ENCODE measurements at places on chromosomes 3 and 15.
A peak's percentile ranks its signal among the peaks of the same experiment; 100 is the strongest.

- no peak for DNase-seq
Observed at GRCh38 chr3:110341047-110341446, 730.6 kb upstream of the NECTIN3 start.

DNA sequence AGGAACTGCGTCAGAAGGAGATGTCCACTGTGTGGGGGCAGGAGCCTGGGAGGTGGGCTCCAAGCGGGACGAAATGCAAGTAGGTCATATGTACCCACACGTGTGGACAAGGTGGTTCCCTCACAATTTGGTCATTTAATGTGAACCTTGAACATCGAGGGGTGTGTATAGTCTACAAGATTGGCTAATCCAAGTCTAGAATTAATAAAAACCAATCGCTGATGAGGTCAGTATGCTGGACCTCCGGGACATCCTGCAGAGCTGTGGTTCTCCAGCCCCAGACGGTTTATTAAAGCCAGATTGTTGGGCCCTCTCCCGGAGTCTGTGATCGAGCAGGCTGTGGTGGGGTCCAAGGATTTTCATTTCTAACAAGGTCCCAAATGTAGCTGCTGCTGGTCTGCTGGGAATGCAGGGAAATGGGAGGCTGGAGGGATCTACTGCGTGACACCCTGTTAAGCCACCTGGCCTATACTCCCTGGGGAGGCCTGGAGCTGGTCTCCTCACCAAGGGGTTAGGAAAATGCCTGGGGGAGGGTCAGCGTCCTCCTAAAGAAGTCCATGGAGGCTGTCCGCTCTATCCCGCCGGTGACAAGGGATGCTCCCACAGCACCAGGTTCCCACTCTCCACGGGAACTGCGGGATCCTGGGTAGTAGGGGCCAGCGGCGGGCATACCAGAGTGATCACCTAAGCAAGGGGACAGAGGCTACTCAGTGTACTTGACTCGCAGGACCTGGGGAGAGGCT is 25.1 kb downstream of the PCSK6 start:
- no peak for DNase-seq

GRCh38 chr3:117063930-117064329 is 354.4 kb downstream of the TUSC7 start:
- no peak for DNase-seq

DNA sequence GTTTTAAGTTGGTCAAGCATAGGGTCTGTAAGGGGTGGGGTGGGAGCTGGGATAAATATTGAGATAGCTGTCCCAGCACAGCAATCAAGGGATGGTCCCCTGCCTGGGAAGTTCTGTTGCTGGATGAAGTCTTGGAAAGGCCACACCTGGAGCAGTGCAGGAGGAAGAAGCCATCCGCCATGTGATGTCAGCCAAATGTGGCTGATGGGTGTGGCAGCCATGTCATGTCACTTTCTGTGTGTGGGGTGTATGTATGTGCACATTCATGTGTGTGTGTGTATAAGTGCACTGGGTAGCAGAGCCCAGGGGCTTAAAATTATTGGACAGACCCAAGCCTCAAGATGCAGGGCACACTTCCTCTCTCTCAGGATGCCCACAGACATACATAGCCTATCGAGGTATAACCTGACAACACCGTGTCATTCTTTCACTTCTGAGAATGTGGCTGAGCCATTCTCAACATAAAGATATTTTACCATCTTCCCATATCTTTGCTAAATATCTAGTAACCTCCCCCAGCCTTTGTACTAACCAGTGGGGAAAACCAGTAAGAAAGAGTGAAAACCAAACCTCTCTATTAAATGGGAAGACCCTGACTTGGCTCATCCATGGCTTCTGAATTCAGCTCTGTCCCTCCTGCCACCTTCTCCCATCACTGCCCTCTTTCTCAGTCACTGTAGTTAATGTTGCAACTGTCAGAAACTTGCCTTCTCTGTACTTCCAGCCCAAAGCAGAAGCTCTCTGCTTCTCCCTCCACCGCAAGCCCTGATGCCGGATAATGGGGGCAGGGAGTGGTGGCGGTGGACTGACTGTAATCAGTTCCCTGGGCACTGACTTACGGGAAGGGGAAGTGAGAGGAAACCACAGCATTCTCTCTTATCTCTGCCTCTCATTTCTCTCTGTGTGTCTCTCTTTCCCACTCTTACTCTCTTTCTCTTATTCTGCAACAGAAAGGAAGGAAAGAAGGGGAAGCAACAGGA is 11.2 kb downstream of the TNFSF10 start:
- no peak for DNase-seq

DNA sequence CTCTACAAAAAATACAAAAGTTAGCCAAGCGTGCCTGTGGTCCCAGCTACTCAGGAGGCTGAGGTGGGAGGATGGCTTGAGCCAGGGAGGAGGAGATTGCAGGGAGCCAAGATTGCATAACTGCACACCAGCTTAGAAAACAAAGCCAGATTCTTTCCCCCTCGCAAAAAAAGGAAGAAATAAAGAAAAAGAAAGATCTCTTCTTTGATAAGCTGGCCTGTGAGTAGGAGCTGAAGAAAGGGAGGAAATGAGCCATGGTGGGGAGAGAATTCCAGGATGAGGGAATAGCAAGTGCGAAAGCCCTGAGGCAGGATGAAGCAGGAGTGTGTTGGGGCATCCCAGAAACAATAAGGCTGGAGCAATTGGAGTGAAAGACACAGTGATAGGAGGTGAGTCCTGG is 24.5 kb upstream of the TOP2B start:
- DNase-seq, result no peak

GRCh38 chr3:186152889-186153292 is 44.0 kb upstream of the ETV5 start:
- no peak for DNase-seq

- peak; percentile 91 for DNase-seq
Observed at GRCh38 chr3:123089611-123090331, 22.9 kb downstream of the PDIA5 start.

DNA sequence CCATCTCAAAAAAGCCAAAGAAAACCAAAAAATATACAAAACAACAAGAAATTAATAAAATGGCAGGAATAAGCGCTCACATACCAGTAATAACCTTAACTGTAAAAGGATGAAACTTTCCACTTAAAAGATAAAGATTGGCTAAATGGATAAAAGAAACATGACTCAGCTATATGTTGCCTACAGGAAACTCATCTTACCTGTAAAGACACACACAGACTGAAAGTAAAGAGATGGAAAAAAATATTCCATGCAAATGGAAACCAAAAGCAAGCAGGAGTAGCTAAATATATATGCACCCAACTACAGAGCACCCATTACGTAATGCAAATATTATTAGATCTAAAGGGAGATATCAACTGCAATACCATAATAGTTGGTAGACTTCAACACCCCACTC is 49.7 kb downstream of the ADAM10 start:
- no peak for DNase-seq

DNA sequence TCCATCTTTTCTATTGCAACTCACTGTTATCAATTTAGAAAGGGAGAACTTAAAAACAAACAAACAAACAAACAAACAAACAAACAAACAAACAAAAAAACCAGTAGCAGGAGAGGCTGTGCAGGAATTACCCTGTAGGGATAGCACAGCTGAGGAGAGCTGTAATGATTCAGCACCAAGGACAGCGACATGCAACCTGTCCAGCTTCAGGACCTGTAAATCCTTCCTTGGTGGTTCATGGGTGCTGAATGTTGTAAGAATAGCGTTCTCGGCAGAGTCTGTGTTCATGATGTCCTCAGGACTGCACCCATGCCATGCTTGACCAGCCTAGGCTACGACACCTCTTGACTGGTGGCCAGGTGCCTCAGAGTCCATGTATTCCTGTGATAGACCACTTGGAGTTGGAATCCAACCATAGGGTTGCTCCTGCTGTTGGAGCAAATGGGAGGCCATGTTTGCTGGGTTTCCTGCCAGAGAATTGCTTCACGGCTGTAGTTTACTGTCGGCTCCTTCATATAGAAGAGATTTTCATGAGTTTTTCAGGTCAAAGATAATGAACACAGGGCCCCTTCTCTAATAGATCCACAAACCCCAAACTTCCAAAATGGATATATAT is 65.9 kb downstream of the CACNA2D3 start:
- peak; percentile 6 for DNase-seq

DNA sequence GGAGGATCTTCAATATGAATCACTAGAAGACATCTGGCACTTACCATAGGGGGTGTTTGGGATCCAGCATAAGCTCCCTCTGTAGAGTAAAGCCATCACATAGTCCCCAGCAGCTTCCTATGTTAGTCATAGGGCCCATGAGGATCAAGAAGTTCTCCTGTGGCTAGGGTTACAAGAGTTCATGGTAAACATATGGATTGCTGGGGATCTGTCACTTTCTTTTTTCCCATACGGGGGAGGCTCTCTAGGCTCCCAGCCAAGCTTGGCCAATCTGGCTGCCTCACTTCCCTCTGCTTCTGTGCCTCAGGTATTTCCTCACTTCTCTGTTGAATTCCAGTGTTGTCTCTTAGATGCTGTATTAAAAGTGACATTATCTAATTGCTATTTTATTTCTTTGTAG is 597.9 kb downstream of the PDCD6IP start:
- DNase-seq, result peak; percentile 22

All from cerebellar cortex (tissue), 1 donor.